Left colon (tissue), 2 donors: ENCODE measurements at places on chromosomes 1 and 21. TPM values are rescaled to one million over a fixed set of nuclear protein-coding genes. Genes with fewer than 3 reads are reported as not detected.
A peak's percentile ranks its signal among the peaks of the same experiment; 100 is the strongest.

DNA sequence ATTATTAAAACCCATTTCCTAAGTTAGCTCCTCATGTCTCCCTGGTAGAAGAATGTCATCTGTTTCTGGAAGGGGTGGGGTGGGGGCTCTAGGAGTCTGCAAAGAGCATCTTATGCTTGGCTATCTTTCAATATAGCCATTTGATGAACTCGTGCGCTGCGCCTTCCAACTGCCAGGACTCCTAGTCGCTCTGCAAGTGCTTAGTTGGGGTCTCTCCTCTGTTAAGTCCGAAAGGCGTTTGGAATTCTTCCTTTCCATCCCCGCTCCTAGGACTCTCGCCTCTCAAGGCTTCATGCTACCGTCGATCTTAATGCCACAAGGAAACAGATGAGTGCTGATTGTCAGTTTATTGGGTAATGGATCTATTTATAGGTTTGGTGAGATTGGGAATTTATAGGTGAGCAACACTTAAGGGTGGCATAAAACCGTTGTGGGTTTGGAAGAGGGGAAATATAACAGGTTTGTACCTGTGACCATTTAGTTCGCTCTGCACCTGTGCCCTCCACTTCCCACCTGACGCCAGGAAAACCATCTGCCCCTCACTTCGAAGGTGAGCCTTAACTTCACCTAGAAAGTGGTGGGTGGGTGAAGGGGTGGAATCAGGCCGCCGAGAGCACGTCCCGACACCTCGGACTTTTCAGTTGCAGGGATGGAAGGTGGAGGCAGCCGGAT is 1.1 kb downstream of the KCNH1 start:
- DNase-seq, result no peak

The RAP1GAP gene
- total RNA-seq, result 53.1 TPM

GRCh38 chr1:155166471-155167165 is 6.5 kb downstream of the KRTCAP2 start:
- DNase-seq, result peak; percentile 40

- no peak for DNase-seq
Measured at GRCh38 chr21:37452227-37452626, 85.7 kb downstream of the DYRK1A start.

The C1QC gene
- 32.3 TPM for total RNA-seq

GRCh38 chr21:41678016-41678923 is 88.6 kb downstream of the RIPK4 start:
- DNase-seq, result peak; percentile 84

The IVL gene
- not detected for total RNA-seq
